Activated naive CD4-positive, alpha-beta T cell treated with anti-CD3 and anti-CD28 coated beads for 36 hours (primary cell): ENCODE measurements at places on chromosomes 12 and 14. TPM values are rescaled to one million over a fixed set of nuclear protein-coding genes. Genes with fewer than 3 reads are reported as not detected.
A peak's percentile ranks its signal among the peaks of the same experiment; 100 is the strongest.

SDR9C7 gene
- not detected for total RNA-seq

- no peak for DNase-seq
Observed at GRCh38 chr14:54890788-54891187, 11.8 kb downstream of the GCH1 start.

DNA sequence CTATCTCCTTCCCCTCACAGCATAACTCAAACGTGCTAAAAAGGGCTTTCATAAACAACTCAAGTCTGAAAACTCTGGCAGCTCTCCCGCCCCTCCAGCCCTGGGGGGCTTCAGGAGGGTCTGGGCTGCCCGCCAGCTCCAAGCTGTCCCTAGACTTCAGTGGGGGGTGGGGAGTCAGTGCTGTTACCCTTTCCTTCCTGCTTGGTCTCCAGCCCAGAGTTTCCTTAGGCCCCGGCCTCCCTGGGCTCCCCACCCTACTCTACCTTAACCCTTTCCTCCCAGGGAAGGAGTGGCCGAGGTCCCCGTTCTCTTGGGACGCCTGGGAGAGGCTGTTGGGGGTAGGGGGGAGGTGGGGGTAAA lies 530 bp upstream of the NYNRIN start:
- DNase-seq = no peak

DNA sequence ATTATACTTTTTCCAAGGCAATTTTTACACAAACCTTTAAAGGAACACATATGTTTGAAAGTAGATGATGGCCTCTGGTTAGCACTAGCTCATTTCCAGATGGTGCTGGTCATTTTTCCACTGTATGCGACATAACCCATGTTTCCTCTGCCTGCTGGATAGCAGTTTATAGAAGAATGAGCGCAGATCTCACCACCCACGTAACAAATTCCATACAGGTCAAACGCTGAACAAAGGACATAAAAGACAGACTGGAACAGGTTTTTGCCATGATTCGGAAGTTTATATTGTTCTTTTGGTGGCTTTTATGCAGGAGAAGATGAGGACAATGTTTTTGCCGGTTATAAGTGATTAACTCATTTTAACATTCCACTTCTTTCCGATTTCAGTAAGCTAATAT lies 30.7 kb downstream of the PPP1R36 start:
- no peak for DNase-seq

GRCh38 chr12:113231235-113232088 lies 10.2 kb downstream of the TPCN1 start:
- DNase-seq = no peak

DNA sequence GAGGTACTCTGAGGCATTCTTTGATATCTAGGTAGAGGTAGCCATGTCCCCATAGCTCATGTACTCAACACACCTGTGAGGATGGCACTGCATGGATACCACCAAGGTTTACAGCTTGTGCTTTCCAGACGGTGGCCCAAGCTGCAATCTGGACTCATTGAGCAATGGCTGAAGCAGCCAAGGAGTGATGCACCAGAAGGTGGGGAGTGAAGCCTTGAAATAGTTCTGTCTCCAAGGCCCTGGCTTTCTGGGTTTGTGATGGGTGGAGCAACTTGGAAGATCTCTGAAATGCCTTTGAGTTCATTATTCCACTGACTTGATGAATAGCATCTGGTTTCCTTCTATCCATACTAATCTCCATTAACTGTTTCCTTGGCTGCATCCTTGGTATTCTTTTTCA lies 290.0 kb upstream of the NOVA1 start:
- no peak for DNase-seq

EMC9 gene
- 38.9 TPM for total RNA-seq

MYL2 gene
- not detected for total RNA-seq

CCDC196 gene
- total RNA-seq = not detected

DNA sequence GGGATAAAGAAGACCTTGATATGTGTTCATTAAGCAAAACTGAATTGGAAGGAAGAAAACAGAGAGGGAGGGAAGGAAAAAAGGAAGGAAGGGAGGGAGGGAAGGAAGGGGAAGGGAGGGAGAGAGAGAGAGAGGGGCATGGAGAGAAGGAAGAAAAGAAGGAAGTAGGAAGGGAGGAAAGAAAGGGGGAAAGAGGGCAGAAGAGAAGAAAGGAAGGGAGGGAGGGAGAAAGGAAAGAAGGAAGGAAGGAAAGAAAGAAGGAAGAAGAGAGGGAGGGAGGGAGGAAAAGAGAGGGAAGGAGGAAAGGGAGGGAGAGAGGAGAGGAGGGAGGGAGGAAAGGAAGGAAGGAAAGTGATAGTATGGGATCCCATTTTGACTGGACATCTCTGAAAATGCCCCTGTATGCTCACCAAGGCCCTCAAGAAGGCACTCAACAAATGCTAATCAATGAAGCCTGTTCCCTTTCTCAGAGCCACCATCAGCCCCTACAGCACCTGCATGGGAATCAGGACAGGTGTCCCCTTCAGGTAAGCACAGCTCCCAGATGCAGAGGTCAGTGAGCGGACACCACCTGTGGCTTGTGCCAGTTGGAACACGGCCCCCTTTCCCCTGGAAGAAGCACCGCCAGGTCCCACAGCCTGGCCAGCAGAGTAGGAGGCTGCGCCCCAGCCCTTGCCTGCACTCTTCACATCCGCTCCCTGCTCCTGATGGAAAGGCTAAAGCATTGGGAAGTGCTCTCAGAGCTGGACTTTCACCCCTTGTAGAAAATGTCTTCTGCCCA lies 161.4 kb upstream of the DIO3 start:
- DNase-seq = no peak

- DNase-seq = no peak
Observed at GRCh38 chr14:22386924-22387775, 201.9 kb downstream of the DAD1 start.

- DNase-seq = no peak
Observed at GRCh38 chr14:94573475-94574277, 7.5 kb upstream of the SERPINA5 start.

SYNJ2BP gene
- total RNA-seq = 8.0 TPM

DNA sequence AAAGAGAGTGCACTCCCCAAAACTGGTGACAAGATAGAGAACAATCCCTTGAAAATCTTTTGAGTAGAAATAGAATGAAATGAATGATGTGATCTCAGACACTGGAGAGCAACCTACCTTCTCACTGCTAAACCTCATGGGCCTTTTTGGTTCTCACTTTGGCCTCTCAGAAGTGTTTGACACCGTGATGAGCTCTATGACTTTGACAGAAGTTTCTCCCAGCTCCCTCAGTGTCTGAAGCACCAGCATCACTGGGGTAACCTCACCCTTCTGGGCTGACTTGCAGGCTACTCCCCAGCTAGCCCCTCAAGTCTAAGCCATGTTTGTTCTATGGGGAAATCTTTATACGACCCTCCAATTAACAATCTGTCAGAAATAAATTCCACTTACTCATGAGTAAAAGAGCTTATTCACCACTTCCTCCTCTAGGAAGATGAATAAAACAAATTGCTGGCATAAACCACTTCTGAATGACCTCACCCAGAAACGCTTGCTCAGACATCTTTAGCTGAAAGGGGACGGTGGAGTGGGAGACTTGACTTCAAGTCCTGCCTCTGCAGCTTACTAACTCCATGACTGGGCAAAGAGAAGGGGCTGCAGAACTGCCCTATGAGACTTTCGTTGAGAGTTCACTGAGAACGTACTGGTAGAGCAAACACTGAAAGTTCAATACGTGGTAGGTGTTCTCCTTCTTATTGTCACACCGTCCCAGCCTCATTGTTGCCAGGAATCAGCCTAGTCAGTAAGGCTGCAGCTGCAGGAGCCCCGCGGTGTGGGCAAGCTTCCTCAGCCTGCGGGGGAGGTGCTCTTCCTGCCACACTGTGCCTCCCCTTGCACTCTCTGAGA lies 46.5 kb downstream of the ST8SIA1 start:
- peak; percentile 50 for DNase-seq

MYH6 gene
- not detected for total RNA-seq

DNA sequence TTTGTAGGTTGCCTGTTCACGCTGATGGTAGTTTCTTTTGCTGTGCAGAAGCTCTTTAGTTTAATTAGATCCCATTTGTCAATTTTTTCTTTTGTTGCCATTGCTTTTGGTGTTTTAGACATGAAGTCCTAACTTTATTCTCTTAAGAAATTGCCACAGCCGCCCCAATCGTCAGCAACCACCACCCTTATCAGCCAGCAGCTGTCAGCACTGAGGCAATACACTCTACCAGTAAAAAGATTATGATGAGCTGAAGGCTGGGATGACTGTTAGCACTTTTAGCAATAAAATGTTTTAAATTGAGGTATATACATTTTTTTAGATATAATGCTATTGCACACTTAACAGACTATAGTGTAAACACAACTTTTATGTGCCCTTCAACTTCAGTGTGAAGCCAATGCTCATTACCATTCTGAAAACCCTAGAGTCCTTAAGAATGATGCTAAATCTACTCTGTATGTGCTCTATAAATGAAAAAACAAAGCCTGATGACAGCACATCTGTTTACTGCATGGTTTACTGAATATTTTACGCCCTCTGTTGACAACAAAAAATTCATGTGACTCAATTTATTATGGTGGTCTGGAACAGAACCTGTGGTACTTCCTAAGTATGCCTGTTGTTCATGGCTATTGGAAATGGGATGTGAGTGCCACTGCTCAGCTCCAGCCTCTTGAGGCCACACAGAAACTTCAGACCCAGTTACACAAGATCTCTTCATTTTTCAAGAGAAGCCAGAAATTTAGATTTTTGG lies 197.4 kb downstream of the DUSP6 start:
- no peak for DNase-seq

TBX5 gene
- total RNA-seq = not detected
